Osteocyte (in vitro differentiated cells): ENCODE measurements at places on chromosomes 6 and 20.
A peak's percentile ranks its signal among the peaks of the same experiment; 100 is the strongest.

DNA sequence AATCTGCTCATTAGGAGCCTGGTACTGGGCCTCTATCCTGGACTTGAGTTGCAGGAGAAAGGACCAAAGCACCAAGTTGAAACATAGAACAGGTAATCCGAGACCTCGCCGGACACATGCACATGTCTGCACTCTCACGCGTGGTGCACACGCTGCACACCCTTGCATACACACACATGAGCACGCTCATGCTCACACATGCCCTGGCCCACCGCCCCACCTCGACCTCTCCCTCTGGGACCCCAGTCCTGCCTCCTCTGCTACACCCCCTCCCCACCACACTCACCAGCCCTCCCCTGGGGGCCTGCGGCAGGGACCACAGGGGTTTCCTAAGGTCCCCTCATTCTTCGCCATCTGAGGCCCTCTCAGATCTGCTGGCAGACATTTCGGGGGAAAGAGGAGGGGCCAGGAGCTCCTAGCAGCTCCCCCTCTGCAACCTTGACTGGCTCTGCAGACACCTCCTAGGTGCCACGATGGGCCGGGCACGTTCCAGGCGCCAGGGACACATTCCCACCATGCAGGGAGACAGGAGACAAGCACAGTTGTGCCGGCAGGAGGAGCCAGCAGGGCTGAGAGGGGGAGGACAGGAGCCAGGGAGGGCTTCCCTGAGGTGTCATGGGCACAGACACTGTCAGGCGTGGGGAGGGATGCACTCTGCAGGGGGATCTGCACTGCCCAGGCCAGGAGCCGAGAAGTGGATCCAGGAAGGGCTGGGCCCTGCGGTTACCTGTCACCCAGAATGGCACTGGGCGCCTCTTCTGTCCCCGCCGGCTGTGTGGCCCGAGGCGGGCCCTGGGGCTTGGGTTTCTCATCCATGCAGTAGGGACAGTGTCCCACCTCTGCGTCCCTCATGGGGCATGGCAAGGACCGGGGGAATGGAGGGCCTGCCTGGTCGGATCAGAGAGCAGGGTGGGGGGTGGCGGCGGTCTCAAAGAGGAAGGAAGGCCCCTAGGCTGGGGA is 25.6 kb upstream of the LSM14B start:
- DNase-seq = peak; percentile 84

GRCh38 chr6:11492464-11493290 is 44.9 kb upstream of the TMEM170B start:
- no peak for DNase-seq

GRCh38 chr20:53734006-53734688 is 140.5 kb upstream of the ZNF217 start:
- DNase-seq = no peak

- no peak for DNase-seq
Observed at GRCh38 chr20:34282041-34282440, 21.1 kb downstream of the AHCY start.

- DNase-seq = no peak
Observed at GRCh38 chr20:48787861-48788375, 39.9 kb downstream of the PREX1 start.

DNA sequence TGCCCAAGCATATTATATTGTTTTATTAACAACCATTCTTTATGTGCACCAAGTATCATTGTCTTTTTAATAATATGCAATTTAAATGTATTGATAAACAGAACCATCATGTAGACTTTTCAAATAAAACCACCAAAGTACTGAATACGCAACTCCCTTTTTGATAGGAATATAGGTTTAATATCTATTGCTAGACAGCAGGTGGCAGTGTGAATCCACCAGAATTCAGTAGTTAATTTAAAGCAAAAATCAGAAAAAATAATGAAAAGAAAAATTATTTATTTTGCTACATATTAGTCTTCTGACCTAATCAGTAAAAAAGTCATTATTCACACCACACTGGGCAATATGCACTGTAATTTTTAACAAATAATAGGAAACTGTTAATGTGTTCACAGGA is 143.7 kb downstream of the KLHL32 start:
- no peak for DNase-seq

DNA sequence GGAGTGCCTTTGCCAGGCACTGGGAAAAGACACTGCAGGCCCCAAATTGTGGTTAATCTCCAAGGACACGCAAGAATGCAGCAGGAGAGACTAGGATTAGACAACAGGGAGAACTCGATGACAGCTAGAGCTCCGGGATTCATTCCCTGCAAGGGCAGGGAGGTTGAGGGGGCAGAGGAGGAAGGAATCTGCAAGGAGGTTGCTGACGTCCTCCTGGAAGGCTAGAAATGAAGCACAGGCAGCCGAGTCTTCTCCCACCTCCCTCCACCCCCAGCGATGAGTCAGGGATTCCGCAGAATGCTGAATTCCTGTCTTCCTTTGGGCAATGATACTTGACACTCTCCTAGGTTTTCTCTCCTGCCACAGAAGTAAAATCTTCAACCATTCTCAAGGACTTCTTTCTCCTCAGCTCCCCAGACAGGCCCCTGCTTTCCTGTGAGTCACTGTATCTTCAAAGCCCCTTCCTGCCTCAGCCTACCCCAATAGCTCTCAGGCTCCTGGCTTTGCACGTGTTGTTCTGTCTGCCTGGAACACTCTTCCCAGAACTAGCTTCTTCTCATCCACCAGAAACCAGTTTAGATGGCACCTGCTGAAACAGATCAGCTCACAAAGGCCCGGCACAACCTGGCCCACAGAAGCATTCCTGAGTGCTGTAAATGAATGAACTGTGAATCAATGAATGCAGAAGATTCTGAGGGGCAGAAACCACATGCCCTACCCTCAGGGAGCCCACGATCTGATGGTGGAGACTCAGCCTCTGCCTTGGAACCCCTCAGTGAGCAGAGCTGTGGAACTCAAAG is 85.6 kb downstream of the MRPL14 start:
- DNase-seq = no peak

DNA sequence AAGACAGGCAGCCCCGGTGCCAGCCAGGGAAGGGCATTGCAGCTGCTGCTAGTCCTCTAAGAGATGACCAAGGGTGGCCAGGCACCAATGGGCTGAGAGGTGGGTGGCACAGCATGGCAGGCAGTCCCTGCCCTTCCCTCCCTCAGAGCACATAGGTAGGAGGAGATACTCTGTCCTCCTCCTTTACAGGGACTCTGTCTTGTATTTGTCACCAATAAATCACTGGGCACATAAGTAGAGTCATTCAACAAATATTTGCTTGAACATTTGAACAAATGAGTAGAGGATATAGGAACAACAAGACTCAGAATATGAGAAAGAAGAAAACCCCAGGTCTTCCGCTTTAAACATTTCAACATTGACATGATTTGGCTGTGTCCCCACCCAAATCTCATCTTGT is 69.4 kb upstream of the CLDN20 start:
- no peak for DNase-seq

DNA sequence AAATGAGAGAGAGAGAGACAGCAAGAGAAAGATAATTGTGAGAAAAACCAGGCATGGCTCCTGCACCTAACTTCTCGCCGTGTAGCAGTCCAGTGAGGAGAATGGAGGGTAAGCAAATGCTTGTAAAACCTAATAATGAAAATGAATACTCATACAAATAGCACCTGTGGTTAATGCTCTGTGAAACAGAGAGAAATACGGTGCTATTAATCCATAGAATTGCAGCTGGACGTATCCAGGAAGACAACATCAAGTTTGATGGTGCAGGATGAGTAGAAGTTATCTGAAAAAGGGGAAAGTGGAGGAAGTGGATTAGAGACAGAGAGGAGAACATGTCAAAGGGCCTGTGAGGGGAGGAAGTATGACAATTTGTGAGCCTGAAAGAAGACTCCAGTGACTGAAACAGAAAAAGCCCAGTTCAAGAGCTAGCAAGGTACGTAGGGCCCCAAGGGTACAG is 89.4 kb upstream of the PAK5 start:
- no peak for DNase-seq

DNA sequence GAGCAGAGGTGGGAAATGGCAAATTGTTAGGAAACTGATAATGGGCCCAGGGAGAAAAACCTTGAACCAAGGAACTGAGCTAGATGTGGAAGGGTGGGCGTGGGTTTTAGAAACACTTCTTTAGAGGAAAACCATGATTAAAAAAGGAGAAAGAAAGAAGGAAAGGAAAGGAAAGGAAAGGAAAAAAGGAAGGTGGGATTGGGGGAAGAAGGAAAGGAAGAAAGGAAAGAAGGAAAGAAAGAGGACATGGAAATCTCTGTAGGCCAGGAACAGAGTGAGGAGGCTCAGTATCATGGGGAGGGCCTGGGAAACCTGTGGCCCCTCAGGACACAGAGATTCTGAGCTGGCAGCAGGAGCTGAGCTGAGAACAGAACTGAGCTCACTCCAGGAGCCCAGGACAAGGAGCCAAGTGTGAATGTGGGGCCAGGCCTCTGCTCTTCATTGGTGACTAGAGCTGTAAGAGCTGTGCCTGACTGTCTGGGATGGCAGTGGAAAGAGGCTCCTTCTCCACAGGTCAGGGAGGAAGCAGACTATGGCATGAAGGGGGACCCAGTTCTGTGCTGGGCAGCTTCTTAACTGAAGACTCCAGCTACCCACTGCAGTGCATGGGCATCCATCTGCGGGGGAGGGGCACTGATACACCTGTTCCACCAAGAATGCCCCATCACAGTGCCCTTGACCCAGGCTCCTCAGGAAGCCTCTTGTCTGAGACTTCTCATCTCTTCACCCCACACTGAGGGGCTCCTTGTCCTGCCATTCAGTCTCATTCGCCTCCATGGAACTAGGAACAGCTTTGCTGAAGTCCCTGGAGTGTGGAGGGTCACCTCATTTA is 116.1 kb upstream of the BACH2 start:
- no peak for DNase-seq

DNA sequence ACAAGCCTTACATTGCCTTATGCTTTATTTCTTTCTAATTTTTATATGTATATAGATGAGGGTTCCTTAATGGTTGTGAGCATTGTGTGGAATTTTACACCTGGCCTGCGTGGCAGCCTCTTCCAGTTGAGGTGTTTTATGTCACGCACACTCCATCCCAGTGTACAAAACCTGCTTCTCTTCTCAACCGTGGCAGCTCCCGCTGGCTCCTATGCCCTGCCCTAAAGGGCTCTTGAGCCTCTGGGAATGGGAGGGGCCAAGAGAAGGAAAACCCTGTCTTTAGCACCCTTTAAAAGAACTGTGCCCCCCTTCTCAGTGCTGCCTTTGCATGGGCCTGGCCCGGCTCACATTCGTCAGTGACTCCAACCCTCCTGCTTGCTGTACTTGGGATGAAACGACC is 4.3 kb upstream of the DNAJC5 start:
- no peak for DNase-seq

GRCh38 chr6:134166511-134167261 is 114.3 kb upstream of the SLC2A12 start:
- no peak for DNase-seq

DNA sequence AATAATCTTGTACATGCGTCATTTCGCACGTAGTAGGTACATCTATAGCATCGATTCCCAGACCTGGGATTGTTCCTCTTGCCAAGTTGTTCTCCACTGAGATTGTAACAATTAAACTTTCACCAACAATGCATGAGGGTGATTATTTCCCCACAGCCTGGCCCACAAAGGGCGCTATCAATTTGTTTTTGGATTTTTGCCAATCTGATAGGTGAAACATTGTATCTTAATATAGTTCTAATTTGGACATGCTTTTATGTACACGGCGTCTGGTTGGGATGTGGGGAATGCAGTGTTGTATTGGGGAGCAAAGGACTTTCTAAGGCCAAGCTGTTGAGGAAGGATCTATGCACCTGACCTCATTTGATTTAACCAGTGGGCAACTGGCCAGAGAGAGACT is 59.5 kb downstream of the VEGFA start:
- no peak for DNase-seq
